ENCODE measurements at places on chromosomes 16 and 17.

DNA sequence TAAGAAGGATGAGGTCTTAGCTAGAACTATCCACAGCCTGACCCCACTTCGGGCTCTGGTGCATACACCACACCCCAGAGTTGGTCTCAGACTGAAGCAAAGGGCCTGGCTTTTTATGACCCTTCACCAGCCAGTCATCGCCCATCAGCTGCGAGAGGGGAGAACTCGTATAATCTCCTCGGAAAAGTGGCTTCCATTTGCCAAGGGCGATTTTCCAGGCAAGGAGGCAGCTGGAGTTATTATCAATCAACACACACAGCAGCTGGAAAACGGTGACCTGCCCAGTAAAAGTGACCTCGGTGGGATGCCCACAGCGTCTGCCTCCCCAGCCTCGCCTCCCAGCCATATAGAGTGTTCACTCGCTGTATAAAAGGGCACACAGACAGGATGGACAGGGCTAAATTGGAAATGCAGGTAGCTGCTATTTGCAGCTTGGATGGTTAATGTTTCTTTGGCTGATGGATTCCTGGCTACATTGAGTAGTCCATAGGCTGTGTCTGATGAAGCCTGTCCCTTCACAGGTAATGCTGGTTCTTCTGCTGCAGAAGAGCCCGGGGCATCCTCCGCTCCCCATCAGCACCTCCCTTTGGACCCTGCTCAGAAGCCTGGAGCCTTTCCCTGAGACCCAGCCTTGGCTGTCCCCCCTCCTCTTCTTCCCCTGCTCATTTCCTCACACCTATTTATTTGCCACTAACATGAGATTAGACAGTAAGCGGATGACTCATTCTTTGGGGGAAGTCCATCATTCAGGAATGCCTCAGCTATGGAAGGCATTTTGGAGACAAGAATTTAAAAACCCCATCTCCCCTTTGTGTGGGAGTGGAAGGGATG is 45.7 kb downstream of the TMEM186 start:
- no peak for DNase-seq

DNA sequence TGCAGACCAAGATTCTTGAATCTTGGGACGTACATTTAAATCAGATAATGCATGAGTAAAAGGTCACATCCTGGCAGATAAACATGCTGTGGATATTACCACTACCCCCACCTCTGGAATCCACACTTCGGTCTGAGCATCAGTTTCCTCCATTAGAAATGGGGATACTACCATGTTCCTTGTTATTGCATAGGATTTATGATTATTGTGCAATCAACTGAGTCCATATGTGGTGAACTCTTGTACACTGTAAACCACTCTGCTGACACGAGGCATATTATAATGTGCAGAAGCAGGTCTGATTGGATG is 108.7 kb downstream of the VAT1L start:
- no peak for DNase-seq

- DNase-seq, result no peak
Measured at GRCh38 chr16:49269201-49269600, 12.4 kb downstream of the CBLN1 start.

DNA sequence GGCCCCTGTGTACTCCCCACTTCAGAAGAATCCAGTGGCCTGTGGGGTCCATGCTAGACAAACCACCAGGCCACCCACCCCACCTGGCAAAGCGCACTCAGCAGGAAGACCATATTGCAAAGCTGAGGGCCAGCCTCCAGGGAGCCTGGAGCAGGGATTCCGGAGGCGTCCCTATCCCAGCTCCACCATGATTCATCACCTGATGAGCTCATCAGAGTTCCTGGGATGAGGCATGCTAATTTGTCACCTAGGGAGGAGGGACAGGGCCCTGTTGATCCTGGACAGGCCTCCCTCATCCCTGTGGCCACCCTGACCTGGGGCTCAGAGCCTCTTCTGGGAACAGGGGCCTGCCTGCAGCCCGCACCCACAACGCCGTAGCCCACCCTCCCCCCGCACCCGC is 131.6 kb upstream of the PLCG2 start:
- DNase-seq, result no peak

GRCh38 chr16:78363843-78364555 is 264.5 kb downstream of the WWOX start:
- no peak for DNase-seq

GRCh38 chr16:68447653-68448359 is 502 bp downstream of the SMPD3 start:
- no peak for DNase-seq

DNA sequence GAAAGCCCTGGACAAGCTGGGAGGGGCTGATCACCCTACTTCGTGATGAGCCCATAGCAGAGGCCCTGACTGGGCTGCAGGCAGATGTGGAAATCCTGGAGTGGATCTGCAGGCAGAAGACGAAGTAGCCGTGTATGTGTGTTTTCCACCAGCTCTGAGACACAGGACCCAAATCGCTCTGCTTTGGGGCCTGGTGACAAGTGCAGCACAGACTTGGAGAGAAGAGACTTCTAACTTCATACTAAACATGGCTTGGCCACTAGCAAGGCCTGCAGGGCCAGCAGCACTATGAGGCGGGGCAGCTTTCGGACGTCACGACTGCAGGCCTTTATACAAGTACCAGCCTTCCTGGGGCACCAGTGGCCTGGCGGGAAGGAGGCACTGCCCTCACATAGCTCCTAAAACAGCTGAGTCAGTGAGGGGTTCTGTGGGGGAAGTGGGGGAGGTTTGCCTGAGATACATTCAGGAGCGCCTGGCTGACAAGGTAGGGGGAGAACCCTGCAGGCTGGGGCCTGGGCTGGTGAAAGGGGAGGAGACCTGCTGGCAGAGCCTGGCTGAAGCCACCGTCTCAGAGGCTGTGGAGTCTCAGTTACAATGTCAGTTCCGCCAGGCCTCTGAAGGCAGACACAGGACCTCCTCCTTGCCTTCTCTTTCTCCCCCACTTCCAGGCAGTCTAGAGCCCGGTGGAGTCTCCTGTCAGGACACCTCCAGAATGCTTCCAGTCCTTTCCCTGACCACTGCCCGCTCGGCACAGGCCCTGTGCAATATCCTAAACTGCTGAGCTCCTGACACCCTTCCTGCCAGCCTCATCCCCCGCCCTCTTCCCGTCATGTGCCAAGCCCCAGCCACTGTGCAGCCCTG is 73.4 kb downstream of the WSB1 start:
- DNase-seq, result no peak

GRCh38 chr17:7328840-7329373 is at the start of gene NEURL4:
Gene NEURL4, minus strand, starts transcription at chr17:7329335. Its CDS starts 23 bp downstream, at chr17:7329312.
- DNase-seq, result no peak

DNA sequence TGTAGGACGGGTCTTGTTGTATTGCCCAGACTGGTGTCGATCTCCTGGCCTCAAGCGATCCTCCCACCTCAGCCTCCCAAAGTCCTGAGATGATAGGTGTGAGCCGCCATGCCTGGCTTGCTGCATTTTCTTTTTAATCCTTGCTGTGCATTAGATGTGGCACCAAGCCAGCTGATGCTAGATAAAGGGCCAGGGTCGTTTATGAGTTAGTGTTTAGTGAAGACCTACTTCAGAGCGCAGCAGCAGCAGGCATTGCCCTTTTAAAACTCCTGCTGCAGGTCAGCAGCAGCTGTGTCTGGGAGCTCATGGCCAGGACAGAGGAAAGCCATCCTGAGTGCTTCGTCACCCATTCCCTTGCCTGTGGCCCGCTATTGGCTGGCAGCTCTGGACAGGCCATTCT is 237.3 kb downstream of the CCDC182 start:
- no peak for DNase-seq

DNA sequence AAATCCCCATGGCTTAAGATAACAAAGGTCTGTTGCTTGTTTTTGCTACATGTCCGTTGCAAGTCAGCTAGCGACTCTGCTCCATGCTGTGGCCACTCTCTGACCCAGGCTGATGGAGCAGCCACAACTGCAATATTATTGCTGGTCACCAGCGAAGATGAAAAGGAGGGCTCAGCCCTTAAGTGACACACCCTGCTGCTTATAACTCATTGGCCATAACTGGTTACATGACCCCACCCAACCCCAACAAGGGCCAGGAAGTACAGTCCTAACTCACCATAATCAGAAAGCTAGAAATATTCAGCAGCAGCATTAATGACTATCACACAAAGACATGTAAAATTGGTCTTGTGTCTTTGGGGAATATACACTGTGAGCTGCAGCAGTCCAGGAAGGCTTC is 224.3 kb downstream of the SOX9 start:
- DNase-seq, result no peak

DNA sequence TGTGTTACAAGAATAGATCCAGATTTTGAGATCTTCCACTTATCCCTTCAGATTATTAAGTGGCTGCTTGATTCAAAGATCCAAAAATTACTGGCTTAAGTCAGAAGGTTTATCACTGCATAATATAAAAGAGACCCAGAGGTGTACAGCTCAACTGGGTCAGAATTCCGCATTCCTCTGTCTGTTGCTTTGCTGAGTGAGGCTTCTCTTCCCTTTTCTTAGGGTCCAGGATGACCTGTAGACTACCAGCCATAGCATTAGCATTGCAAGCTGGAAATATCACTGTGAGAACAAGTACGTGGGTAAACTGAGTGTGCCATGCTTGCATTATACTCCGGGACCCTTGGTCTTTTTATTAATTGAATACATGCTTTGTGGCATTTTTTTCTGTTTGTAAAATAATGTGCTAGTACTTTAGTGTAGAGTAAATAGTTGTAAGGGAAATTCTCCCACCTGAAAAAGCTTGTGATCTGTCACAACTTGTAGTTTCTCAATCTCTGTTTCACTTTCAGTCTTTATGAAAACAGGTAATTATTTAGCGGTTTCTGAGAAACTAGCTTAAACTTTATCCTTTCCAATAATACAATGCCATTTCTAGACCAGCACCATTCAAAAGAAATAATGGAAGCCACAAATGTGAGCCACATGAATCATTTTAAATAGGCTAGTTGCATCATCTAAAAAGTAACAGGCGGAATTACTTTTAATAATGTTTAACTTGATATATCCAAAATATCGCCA is 61.6 kb downstream of the TNRC6C start:
- no peak for DNase-seq

- DNase-seq, result no peak
Measured at GRCh38 chr16:11202260-11203091, 53.5 kb downstream of the SOCS1 start.

DNA sequence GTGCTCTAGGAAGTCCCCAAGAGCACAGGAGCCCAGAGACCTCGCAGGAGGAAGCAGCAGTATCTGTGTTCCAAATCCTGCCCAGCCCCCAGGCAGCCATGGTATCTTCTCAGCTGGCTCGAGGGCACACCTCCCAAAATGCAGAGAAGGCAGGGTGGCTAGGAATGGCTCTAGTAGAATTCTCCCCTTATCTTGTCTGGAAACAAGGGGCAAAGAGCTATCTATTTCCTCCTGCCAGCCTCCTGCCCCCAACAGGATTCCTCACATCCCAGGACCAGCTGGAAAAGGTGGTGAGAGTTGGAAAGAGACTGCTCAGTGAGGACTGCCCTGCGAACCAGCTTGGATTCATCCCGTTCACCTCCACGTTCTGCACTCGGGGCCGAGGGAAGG is 8.6 kb upstream of the TSPOAP1 start:
- peak; percentile 72 for DNase-seq

DNA sequence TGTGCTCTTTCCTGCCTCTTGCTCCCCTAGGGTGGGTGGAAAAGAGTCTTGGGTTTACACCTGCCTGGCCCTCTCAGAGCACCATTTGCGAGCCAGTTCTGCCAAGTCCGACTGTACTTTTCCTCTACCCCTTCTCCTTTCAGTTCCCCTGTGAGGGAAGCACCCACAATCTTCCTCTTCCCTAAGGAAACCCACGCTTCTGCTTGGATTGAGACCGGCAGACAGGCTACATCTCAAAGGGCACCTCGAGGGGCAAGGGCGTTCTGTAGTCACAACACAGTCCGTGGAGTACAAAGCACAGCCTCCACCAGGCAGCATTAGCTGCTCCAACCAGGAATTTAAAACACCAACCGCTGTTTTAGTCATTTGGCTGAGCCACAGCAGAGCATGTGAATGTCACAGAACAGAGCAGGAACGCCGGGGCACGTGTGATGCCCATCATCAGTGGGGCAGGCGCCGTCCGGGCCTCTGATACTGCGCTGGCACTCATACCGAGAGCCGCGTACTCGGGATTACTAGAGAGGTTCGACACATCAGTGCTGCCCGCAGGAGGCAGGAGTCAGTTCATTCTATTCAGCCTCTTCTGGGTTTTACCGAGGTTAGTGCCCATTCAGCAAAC is 13.7 kb upstream of the MNT start:
- no peak for DNase-seq

DNA sequence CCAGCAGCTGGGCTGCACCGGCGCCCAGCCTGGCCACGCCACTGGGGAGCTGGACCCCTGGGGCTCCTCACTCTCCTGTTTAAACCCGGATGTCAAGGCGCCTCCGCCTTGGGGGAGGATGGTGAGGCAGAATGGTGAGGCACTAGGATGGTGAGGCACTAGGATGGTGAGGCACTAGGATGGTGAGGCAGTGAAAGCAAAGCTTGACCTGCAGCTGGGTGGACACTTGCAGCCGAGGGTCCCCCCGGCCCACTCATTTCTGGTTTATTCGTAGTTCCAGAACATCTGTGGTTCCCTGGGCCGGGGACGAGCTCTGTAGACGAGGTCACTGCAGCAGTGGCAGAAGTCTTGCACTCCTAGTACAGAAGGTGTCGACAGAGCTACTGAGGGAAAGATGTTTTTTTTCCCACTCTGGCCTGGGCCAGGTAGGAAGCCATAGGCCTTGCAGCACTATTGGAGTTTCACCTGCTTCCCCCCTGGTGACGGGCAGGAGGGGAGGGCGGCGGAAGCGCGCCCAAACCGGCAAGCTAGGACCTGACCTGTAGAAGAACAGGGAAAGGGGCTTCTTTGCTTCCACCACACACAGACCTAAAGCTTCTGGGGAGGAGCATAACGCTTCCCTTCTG is 1.1 kb upstream of the HNF1B start:
- no peak for DNase-seq

DNA sequence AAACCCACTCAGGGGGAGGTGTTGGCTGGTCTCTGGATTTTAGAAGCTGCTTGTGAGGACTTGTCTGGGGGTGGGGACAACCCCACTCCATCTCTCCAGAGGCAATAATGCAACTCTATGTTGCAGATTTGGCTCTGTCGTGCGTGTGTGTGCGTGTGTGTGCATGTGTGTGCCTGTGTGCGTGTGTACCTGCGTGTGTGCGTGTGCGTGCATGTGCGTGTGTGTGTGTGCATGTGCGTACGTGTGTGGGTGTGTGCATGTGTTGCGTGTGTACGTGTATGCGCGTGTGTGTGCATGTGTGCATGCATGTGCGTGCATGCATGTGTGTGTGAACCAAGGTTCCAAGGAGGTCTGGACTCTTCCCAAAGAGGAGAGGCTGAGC is 120.4 kb upstream of the LHX1 start:
- DNase-seq, result no peak

GRCh38 chr16:9072806-9073341 is 18.6 kb upstream of the HAPSTR1 start:
- no peak for DNase-seq

- no peak for DNase-seq
Measured at GRCh38 chr17:8338753-8339140, 893 bp upstream of the ODF4 start.

- no peak for DNase-seq
Measured at GRCh38 chr17:47222047-47222446, 12.9 kb downstream of the MYL4 start.

GRCh38 chr16:6160303-6160702 is 1062.7 kb upstream of the EEF2KMT start:
- DNase-seq, result no peak

Measured in CD4-positive, alpha-beta T cell treated with Interleukin-6 at 100 ng/mL for 8 hours (primary cell).